ENCODE measurements at places on chromosomes 7 and 10.
A peak's percentile ranks its signal among the peaks of the same experiment; 100 is the strongest.

- no peak for DNase-seq
Measured at GRCh38 chr7:75924889-75925288, 9.9 kb downstream of the POR start.

GRCh38 chr7:50208378-50208982 lies 96.0 kb upstream of the IKZF1 start:
- no peak for DNase-seq

GRCh38 chr7:137757146-137757925 lies 89.4 kb downstream of the DGKI start:
- DNase-seq = peak; percentile 86

- DNase-seq = no peak
Measured at GRCh38 chr10:59575269-59575668, 134.4 kb downstream of the SLC16A9 start.

DNA sequence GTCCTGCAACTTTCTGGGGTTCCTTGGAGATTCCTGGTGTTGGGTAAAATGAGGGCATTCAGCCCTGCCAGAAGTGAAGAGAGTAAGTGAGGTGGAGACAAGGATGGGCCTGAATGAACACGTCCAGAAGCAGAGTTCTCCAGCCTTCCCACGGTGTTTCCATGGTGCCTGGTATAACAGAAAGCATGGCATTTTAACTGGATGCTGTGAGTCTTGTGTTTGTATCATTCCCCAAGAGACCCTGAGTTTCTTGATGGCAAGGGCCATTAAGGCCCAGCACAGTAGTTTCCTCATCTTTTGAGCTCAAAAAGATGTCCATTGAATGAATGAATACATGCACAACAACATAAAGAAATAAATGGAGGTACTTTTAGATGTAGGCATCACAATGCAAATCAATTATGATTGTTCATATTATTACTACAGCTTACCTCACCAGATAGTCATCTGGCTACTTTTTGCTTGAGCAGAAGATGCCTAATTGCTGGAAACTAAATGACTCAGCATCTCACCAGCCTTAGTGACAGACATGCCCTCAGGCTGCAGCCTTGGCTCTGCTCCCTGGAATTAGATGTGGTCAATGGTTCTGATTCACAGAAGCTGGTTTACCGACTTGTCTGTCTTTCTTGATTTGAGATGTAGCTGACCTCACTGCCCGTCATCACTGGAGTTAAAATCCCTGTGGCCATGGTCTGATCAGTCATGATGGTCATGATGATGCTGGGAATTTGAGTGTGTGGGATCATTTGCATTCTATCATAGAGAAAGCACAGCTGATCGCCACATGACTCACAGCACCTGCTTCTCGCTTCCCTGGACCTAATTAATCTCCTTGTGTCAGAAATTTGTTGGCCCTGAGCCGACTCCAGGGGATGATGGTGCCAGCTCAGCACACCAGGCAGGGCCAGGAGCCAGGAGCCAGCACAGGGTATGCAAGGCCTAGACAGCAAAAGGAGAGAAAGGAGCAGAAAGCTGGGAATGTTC lies 83.9 kb downstream of the CXCL12 start:
- peak; percentile 100 for DNase-seq

DNA sequence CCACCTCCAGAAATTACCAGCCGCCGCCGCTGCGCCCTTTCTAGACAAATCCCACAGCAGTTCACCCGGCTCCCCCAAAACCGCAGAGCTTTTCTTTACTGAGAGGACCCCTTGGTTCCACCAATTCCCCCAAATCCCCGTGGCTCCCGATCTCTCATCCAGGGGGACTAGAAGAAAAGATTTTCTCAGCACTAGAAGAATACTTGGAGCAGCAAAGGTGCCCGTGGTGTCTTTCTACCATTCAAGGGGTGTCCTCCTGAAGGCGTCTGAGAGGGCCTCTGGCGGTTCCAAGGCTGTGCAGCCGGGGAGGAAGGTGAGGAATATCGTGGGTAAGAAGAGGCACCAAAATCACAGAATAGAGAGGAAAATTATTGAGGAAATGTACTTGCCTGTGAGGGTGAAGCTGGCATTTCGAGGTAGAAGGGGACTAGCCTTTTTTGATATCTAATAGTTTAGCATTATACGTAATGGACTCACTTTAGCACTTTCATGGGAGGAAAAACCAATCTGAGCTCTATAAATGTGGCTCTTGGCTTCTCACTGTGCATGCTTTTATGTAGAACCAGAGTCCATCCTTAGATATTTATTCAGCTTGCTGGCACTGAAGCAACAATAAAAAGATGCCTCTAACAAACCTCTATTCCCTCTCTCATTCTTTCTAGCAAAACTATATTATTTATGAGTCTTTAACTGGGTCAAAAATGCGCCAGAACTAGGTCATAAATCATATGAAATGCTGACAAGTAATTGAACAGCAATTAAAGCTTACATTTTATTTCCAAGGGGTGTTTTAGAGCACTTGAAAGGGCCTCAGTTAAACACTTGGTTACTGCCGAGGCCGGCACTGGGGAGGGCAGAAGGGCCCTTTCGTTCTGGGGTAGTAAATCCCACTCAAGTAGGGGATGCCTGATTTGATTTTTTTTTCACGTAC lies 13.8 kb upstream of the HOXA2 start:
- DNase-seq = no peak

GRCh38 chr7:111672901-111673300 lies 110.6 kb upstream of the IMMP2L start:
- DNase-seq = no peak

- DNase-seq = no peak
Measured at GRCh38 chr7:5682551-5683279, 98.7 kb downstream of the RNF216 start.

DNA sequence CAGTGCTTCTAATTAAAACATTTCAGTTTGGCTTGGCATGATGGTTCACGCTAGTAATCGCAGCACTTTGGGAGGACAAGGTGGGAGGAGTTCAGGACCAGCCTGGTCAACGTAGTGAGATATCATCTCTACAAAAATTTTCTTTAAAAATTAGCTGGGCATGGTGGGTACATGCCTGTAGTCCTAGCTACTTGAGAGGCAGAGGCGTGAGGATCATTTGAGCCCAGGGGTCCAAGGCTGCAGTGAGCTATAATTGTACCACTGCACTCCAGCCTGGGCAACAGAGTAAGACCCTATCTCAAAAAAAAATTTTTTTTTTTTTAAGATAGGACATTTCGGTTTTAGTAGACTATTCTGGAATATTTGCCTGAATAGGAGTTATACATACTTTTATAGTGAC lies 12.4 kb downstream of the HBP1 start:
- no peak for DNase-seq

GRCh38 chr7:2809903-2810625 lies 34.0 kb downstream of the GNA12 start:
- peak; percentile 65 for DNase-seq

GRCh38 chr7:31054608-31055278 lies 2.6 kb downstream of the ADCYAP1R1 start:
- no peak for DNase-seq

GRCh38 chr7:65338346-65338745 lies 35.3 kb upstream of the ZNF92 start:
- DNase-seq = no peak

DNA sequence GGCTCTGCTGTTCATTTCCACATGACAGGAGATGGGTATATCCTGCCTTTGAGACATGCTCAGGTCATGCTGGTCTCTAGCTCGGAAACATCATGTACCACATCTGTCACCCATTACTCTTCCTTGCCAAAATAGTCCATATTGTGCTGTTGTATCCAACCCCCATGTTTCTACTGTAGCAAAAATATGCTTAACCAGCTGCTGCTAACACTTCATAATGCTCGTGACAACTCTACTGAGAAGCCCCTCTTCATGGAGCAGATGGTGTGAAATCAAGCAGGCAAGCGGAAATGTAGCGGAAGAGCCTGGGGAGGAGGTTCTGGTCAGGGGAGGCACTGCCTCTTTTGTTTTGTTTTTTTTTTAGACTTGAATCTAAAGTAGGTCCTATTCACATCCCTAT lies 82.9 kb downstream of the NPY start:
- no peak for DNase-seq

DNA sequence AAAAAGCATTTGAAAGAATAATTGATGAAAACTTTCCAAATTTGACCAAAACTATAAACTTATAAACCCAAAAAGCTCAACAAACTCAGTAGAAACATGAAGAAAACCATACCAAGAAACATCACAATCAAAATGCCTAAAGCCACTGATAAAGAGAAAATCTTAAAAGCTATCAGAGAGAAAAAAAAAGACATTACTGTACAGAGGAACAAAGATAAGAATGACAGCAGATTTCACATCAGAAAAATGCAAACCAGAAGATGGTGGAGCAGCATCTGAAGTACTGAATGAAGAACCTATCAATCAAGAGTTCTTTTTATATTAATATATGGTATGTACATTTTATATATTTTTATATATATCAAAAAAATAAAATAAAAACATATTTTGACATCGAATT lies 2.4 kb upstream of the GPAM start:
- no peak for DNase-seq

GRCh38 chr7:36057323-36057722 lies 95.7 kb upstream of the EEPD1 start:
- peak; percentile 12 for DNase-seq

DNA sequence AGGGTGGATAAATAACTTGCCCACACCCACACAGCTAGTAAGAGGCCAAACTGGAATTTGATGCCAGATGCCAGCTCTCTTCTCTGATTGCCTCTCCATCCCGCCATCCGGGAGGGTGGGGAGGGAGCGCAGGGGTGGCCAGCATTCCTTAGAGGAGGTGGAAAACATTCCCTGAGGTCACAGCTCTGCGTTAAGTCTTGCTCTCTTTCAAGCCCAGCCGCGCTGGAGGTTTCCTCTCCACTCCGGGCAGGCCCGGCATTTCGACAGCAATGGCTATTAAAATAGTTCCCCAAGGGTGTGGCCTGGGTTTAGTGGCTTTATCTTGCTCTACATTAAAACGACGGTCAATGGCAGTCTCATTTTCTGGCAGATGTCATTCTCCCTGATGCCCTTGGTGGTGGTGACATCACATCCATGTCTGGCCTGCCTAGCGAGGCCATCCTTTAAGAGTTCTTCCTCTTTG lies 16.1 kb upstream of the C10orf71 start:
- DNase-seq = no peak

DNA sequence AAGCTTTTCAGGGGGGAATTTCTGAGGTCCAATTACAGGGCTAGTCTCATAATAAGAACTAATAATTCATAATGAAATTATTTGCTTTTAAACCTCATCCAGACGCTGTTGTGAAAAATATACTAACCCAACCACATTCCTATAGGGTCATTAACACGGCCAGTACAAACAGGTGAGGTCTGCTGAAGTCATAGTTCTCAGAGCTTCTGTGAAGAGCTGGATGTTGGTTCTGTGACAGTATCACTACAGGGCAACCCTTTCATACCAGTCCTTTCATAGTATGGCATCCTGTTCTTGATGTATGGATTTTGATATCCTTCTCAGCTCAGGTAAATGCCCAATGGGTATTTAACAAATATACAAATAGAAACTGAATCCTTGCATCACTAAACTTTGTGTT lies 62.3 kb upstream of the FAM133B start:
- no peak for DNase-seq

All from fibroblast of mammary gland (primary cell).